ENCODE measurements at places on chromosomes 12 and 14.
A peak's percentile ranks its signal among the peaks of the same experiment; 100 is the strongest.

DNA sequence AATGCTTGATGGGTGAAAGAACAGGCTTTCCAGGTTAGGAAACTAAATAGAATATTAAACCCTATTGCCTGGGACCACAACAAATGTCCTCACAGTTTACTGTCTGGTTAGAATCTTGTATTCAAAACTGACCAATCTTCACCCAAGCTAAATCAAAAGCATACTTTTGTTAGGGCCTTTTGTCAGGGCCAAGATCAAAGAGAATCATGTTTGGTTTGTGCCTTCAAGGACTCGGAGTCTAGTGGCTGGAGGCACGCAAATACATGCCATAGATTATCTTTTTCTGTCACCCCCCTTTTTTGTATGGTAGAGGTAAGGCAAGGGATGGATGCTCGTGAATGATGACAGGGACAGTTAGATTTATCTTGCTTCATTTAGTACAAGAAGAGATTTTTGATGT lies 51.1 kb upstream of the AKAP6 start:
- no peak for DNase-seq

DNA sequence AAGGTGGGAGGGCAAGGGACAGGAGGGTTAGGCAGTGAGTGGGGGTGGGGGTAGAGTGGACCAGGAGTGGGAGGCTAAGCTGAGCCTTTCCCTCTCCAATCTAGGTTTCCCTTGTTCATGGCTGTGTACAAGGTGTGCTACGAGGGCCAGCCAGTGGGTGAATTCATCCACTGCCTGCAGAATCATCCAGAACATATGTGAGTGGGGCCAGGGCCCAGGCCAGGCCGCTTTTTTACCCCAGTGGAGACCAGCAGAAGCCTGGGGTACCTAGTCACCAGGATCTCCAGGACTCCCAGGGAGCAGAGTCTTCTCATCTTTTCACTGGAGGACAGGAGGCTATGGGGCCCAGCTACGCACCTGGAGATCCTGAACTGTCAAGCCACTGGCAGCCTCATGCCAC lies 2.7 kb upstream of the COX14 start:
- no peak for DNase-seq

- DNase-seq, result peak; percentile 13
Measured at GRCh38 chr14:96053600-96054381, 14.6 kb downstream of the C14orf132 start.

DNA sequence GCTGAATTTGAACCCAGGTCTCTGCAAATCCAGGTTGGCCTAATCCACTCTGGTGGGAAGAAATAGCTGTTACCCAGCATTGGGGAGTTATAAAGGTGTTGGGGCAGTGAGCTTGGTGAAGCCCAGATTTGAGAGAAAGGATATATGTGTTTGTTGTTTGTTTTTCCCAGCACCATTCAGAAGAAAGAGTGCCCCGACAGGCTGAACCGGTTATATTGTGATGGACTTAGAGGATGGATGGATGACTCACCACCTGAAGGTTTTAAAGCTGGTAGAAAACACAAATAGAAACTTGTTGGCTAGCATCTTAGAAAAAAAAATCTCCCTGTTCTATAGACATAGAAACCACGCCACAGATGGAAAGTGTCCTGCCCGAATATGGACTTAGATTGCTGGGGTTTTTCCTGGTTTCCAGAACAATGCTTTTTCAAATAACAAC lies 404.6 kb downstream of the MED13L start:
- no peak for DNase-seq

DNA sequence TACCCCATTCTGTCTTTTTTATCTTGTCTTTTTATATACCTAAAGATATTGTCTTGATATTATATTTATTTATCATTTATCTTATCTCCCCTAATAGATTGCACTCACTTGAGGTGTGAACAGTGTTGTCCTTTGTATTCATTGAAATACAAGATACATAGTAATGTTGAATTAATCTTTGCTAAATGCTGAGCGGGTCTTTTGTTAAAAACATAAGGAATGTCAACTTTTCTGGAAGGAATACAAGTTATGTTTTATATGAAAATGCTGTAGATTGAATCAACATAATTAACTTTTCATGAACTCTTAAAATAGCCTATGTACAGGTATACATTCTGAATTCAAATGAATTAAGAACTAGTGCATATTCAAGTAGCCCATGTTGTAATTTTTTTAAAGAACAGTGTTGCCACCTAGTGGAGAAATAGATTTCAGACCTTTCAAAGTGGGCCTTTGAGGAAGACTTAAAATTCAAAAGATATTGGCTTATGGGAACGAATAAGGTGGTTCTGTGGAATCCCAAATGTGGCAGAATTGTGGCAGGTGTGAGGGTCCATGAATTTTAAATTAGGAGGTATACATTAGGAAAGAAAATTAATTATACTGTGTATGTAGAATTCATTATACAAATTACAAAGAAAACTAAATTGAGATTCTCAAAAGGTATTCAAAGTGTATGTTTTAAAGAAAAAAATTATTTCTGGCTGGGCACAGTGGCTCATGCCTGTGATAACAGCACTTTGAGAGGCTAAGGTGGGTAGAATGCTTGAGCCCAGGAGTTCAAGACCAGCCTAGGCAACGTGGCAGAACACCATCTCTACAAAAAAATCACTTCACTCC lies 19.1 kb downstream of the BBOF1 start:
- DNase-seq, result no peak

DNA sequence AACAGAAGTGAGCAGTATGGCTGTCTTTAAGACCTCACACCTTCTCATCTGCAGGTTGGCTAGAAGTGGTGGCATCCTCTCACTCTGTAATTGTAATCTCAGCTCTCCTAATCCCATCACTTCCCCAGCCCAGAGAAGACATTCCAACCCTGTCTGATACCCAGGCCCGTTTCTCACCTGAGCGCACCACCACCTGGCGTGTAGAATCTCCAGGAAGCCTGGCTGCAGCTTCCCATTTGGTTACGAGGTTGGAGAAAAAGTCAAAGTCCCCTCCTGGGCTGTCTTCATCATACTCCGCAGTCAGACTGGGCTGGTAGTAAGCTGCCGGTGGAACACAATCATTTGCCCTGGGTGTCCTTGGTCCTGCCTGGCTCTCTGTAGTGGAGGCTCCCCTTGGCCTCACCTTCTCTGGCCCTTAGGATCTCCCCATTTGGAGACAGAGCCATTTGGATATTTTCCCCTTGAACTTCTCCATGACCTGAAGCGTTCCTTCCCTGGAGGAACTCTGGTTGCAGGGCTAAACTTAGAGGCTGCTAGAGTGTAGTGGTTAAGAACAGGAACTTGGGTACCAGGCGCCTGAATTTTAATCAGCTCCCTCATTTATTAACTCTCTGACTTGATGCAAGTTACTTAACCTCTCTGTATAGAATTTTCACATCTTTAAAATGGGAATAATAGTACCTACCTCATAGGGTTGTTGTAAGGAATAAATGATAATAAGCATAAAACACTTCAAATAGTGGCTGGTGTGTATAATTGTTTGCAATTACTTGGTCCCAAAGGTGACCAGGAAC lies 1.8 kb downstream of the SDR39U1 start:
- no peak for DNase-seq

DNA sequence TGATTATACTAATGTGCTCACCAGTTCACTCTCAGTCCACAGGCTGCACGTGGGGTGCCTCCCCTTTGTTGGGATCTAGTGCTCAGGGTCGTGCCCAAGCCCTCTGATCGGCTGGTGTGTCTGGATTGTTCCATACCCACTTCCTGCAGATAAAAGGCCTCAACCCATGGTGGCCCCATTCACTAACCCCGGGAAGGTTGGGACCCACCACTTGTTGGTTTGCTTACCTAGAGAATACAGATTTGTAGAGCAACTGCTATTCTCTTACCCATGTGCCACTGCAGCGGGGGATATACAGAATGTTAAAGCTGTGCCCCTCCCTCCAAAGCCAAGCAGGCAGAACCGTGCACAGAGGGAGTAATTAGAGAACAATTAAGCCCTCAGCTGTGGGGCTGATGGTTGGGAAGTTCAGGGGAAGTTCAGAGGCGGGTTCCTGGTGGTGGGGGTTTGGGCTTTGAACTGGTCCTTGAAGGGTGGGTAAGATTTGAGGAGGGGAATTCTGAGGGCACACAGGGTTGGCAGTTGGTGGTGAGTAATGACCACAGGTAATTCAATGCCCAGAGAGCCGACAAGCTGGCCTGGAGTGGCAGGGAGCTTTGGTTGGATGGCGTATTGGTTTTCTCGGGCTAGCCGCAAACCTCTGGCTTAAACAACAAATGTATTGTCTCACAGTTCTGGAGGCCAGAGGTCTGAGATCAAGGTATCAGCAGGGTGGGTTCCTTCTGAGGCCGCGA lies 68.8 kb downstream of the ADCK1 start:
- no peak for DNase-seq

Data from GOT3 (cell line).